CD4-positive, alpha-beta memory T cell (primary cell): ENCODE measurements at places on chromosomes 5 and 9. TPM values are rescaled to one million over a fixed set of nuclear protein-coding genes. Genes with fewer than 3 reads are reported as not detected.
A peak's percentile ranks its signal among the peaks of the same experiment; 100 is the strongest.

- DNase-seq = no peak
Observed at GRCh38 chr9:81722277-81722676, 32.9 kb upstream of the TLE1 start.

GRCh38 chr9:21966140-21966851 lies 27.9 kb downstream of the CDKN2A start:
- peak; percentile 12 for DNase-seq

DNA sequence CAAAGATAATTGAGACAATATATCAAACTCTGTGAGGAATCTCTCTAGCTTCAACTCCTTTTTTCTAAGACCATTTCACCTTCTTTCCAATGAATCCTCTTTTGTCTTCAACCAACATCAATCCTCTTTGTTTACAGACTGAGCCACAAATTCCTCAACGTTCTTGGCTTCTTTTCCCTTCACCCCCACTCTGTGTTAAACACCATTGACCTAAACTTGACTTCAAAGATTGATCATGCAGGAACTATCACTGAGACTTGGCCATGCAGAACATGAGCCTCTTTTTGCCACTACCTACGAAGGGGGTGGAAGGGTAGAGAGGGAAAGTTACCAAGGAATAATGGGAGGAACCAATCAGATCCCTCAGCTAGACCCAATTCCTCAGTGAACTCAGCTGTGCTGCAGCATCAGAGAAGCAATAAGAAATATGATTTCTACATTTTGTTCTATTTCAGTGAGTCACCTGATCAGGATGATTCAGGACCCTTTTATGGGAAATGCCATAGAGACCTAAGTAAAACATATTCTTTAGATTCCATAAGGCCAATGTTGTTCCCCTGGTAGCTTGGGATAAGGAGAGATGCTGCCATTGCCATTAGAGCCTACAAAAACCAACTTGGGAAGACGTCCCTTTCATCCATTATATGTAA lies 187.7 kb upstream of the RGMB start:
- no peak for DNase-seq

- DNase-seq = no peak
Observed at GRCh38 chr5:142388696-142389095, 63.9 kb upstream of the SPRY4 start.

DNA sequence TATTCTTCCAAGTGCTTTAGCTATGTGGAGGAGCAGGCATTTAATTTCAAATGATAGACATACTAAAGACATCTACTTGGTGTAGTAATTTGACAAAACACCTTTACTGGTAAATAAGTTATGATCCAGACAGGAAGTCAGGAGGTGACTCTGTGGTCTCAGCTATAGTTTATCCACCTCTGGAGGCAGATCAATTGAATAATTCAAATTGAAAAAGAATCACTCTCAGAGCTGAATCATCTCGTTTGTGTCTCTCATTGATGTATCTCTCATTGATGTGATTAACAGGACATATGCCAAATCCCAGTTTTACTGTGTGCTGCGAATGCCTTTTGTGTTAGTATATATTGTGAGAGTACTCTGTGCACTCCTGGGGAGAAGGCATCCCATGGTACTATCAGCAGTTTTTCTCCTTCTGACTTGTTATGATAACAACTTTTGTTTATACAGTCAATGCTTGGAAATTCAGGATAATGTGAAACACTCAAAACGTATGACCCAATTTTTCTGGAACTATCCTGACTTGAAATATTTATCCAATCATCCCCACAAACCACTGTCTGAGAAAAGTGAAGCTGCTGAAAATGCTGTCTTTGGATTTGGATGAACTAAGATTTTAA lies 48.5 kb upstream of the DAB2 start:
- no peak for DNase-seq

LCN15 gene
- polyA plus RNA-seq = not detected

PCDHGA5 gene
- not detected for polyA plus RNA-seq
